ENCODE measurements at places on chromosomes 3 and 15. TPM values are rescaled to one million over a fixed set of nuclear protein-coding genes. Genes with fewer than 3 reads are reported as not detected.

NUSAP1 gene
- 149 TPM for total RNA-seq

CYP19A1 gene
- total RNA-seq, result 124 TPM

RMDN3 gene
- 27.5 TPM for total RNA-seq

SLC49A4 gene
- total RNA-seq, result 7.7 TPM

SPINT1 gene
- 1.2 TPM for total RNA-seq

CHRD gene
- total RNA-seq, result 66.4 TPM

TF gene
- 5,845 TPM for total RNA-seq

GRCh38 chr3:56144805-56145204, 323.5 kb downstream of the ERC2 start:
- no peaks in the 10 kb centered on the region for H3K4me1 ChIP-seq
- DNase-seq, result no peak
- no peak overlapping the region for H3K4me3 ChIP-seq
- H3K27me3 ChIP-seq, result peaks cover 2% of the 10 kb centered on the region

GRCh38 chr3:136326316-136326715, 76.2 kb downstream of the PCCB start:
- H3K27me3 ChIP-seq, result no peaks in the 10 kb centered on the region
- no peak overlapping the region for H3K4me3 ChIP-seq
- no peak for DNase-seq
- no peak overlapping the region for H3K27ac ChIP-seq
- peaks cover 8% of the 10 kb centered on the region for H3K36me3 ChIP-seq
- no peaks in the 10 kb centered on the region for H3K4me1 ChIP-seq

GRCh38 chr3:66154444-66154861, 66.3 kb upstream of the SLC25A26 start:
- no peaks in the 10 kb centered on the region for H3K4me1 ChIP-seq
- H3K27me3 ChIP-seq, result no peaks in the 10 kb centered on the region
- H3K4me3 ChIP-seq, result no peak overlapping the region
- H3K36me3 ChIP-seq, result no peaks in the 10 kb centered on the region

GRCh38 chr3:101170062-101170771, 150.2 kb downstream of the IMPG2 start:
- H3K36me3 ChIP-seq, result no peaks in the 10 kb centered on the region
- H3K4me1 ChIP-seq, result no peaks in the 10 kb centered on the region
- H3K4me3 ChIP-seq, result no peak overlapping the region
- no peaks in the 10 kb centered on the region for H3K27me3 ChIP-seq

DNA sequence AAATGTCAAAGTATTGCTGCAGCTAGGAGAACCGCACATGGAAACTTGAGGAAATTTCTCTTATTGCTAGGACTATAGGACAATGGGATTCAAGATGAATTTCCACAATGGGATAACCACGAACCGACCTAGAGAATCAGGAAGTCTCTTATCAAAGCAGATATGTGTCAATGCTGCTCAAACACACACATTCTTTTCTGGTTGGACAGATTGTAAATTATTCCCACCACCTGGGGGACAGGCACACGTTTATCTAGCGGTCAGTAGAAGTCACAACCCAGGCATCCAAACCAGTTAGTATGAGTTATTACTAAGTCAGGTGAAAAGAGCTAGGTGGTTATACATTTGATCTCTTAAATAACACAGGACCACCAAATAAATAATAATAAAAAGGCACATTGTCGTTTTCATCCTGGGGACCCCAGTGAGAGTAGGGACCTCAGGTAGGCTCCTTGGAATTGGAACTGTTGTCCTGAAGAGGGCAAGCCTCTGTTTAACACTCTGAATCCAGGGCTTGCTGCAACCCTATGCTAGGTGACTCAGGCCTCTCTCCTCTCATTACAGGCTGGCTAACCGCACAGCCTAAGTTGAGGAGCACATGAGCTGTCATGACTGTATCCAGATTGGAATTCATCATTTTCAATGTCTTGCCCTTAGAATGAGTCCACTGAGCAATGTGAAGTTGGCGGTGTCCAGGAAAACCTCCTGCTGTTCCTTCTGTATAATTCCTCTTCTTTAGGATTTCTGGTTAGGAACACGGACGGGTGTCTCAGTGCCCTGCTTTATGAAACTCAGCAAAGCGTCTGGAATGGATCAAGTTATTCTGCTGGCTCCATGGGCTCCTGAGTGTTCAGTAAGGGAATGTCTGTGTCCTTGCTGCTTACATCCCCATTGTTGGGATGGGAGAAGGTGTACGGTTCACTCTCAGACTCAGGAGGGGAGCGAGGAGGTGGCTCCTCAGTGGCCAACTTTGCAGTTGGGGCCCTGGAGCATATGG, 59.0 kb downstream of the CLEC3B start:
- H3K27me3 ChIP-seq, result no peaks in the 10 kb centered on the region
- H3K36me3 ChIP-seq, result no peaks in the 10 kb centered on the region
- no peak for DNase-seq
- H3K27ac ChIP-seq, result no peak overlapping the region
- no peak overlapping the region for H3K4me3 ChIP-seq
- H3K4me1 ChIP-seq, result no peaks in the 10 kb centered on the region

DNA sequence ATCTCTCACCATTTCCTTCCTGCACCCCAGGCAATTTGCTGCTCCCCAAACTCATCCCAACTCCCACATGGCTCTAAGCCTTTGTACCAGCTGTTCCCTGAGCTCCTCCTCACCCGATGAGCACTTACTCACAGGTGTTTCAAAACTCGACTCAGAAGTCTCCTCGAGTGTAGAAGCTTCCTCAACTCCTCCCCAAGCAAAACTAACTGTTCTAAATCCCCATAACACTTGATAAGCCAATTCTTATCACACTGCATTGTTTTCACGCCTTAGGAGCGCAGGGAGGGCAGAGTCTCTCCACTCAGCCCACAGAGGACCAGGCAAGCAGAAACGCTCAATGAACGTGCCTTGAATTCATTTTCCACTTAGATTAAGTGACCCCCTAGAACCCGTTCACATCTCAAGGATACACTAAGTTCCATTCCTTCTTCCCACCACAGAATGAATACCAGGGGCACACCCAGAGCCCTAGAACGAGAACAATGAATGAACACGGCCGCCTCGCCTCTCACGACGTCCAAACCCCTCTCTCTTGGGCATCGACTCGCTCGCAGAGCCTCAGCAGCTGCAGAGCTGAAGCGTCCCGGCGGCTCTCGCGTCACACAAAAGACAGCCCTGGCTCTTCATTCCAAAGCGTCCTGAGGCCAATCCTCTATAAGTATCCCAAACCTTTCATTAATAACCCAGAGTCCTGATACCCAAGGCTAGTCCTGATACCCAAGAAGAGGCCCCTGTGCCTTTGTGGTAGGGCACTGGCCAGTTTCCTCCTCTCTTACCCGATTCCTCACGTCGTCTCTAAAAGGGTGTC, 1.1 kb downstream of the RAF1 start:
- H3K27ac ChIP-seq, result peak overlapping the region; percentile 99
- H3K27me3 ChIP-seq, result no peaks in the 10 kb centered on the region
- H3K36me3 ChIP-seq, result no peaks in the 10 kb centered on the region
- DNase-seq, result peak; percentile 57

GRCh38 chr3:59783468-59783988, 733.7 kb upstream of the CFAP20DC start:
- H3K4me1 ChIP-seq, result no peaks in the 10 kb centered on the region
- DNase-seq, result no peak
- H3K4me3 ChIP-seq, result no peak overlapping the region
- no peaks in the 10 kb centered on the region for H3K27me3 ChIP-seq
- no peaks in the 10 kb centered on the region for H3K36me3 ChIP-seq

DNA sequence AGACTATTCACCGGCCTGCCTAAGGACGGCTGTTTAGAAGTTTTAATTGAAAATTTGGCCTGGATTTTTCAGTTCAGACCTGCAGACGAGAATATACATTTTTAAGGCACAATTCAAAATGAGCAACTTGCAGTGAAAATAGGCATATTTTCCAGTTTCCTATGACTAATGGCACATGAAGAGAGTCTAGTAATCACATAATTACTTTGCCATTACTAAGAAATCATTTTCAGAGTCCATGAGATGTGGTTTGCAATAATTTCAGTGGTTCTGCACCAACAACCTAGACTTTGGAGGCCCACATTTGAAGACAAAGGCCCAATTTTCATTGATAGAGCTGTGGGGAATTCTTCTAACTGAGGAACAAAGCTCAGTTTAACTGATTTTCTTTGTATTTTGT, 205.3 kb downstream of the SOX2 start:
- H3K4me1 ChIP-seq, result no peaks in the 10 kb centered on the region
- no peaks in the 10 kb centered on the region for H3K36me3 ChIP-seq
- H3K27me3 ChIP-seq, result no peaks in the 10 kb centered on the region

DNA sequence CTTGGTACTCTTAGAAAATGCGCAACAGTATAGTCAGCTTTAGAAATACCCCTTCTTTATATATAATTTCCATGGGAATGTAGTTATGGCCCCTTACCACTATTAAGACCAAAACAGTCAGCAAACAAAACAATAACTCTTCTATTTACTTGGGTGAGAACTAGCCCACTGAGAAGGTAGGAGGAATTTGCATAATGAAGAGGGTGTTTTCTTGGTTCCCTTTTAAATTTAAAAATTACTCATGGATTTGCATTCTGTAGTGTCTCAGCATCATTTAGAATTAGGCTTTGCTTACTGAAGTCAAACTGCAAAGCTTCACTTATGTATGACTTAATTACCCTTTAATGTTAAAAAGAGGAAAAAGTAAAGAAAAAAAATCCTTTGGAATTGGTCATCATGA, 350.8 kb downstream of the PTPRG start:
- H3K27me3 ChIP-seq, result no peaks in the 10 kb centered on the region
- no peaks in the 10 kb centered on the region for H3K36me3 ChIP-seq
- H3K4me1 ChIP-seq, result peaks cover 11% of the 10 kb centered on the region
- no peak for DNase-seq
- no peak overlapping the region for H3K27ac ChIP-seq

- DNase-seq, result no peak
- no peaks in the 10 kb centered on the region for H3K36me3 ChIP-seq
- H3K4me3 ChIP-seq, result no peak overlapping the region
- H3K27ac ChIP-seq, result no peak overlapping the region
Measured at GRCh38 chr3:159174715-159175692, 373.1 kb downstream of the MFSD1 start.

GRCh38 chr15:25374143-25374542, 64.7 kb downstream of the UBE3A start:
- H3K4me1 ChIP-seq, result no peaks in the 10 kb centered on the region
- DNase-seq, result no peak
- H3K27ac ChIP-seq, result no peak overlapping the region
- H3K4me3 ChIP-seq, result no peak overlapping the region
- H3K27me3 ChIP-seq, result no peaks in the 10 kb centered on the region

GRCh38 chr3:176946202-176946601, 251.1 kb downstream of the TBL1XR1 start:
- H3K27ac ChIP-seq, result no peak overlapping the region
- no peak overlapping the region for H3K4me3 ChIP-seq
- H3K4me1 ChIP-seq, result no peaks in the 10 kb centered on the region
- DNase-seq, result no peak

DNA sequence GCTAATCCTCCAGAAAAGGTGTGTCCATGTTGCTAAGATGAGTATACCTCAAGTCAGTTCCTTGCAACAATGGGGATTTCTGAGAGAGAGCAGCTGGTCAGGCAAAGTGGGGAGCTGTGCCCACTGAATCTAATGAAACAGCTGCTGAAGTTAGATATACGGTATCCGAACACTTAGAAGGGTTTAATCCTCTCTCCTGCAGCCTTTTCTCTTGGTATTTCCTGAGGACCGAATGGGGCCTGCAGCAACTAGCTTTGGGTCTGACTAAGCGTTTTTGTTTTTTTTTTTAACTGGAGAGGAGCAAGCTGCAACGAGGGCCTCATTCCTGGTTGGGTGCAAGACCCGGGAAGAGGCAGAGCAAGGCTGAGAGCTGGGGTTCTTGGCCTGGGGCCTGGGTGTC, 37.6 kb upstream of the BNC1 start:
- no peak overlapping the region for H3K4me3 ChIP-seq
- no peaks in the 10 kb centered on the region for H3K36me3 ChIP-seq
- no peak overlapping the region for H3K27ac ChIP-seq
- H3K4me1 ChIP-seq, result no peaks in the 10 kb centered on the region

GRCh38 chr3:63960048-63960711, 48.0 kb upstream of the SCAANT1 start:
- H3K4me1 ChIP-seq, result peaks cover 6% of the 10 kb centered on the region
- no peaks in the 10 kb centered on the region for H3K36me3 ChIP-seq
- DNase-seq, result no peak
- H3K27me3 ChIP-seq, result no peaks in the 10 kb centered on the region

DNA sequence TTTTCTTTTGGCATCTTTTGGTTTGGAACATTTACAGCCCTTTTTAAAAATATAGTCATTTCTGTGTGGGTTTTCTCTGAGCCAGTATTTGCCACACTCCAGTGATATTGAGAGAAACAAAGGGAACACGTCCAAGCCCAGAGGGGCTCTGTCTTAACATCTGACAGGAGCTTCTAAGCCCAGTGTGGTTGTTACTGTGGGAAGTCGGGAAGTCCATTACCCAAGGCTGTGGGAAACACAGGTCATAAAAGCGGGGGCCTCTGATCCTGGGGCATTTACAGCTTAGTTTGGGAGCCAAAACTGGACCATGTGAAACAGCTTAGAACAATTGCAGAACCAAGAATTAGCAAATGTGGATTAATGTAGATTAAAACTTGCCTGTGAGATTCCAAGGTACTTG, 123.0 kb downstream of the PTPRG start:
- H3K27ac ChIP-seq, result no peak overlapping the region
- H3K4me1 ChIP-seq, result peaks cover 1% of the 10 kb centered on the region
- no peak overlapping the region for H3K4me3 ChIP-seq
- no peak for DNase-seq

DNA sequence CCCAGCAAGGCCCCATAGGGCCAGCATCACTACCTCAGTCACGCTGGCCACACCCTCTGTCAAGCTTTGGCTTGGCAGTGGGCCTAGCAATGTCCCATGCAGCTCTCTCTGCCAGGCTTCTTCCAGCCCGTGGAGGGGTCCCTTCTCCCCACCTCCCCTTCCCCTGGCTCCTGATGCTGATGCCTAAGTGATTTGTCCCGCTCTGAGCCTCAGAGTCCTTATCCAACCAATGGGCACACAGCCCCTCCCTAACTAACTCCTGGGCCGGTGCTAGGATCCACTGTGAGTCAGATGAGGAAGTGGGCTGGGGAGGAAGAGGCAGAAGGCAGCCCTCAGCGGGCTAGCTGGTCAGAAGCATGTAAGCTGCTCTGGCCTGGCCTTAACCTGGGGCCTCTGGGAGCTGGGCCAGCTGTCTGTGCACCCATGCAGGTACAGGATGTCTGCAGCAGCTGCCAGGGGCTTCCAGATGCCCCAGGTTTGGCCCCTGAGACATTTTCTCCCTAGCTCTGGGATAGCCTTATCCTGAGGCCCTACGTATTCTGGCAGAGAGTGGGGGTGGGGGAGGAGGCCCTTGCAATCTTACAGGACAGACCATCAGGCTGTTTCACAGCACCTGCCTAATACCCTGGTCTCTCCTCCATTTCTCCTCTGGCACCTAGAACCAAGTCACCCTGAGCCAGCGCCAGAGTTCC, 740 bp upstream of the ZBTB47 start:
- H3K4me3 ChIP-seq, result no peak overlapping the region
- peaks cover 5% of the 10 kb centered on the region for H3K4me1 ChIP-seq
- no peaks in the 10 kb centered on the region for H3K27me3 ChIP-seq

- H3K27ac ChIP-seq, result peak overlapping the region; percentile 30
- DNase-seq, result no peak
- H3K4me1 ChIP-seq, result peaks cover 44% of the 10 kb centered on the region
- no peak overlapping the region for H3K4me3 ChIP-seq
- no peaks in the 10 kb centered on the region for H3K36me3 ChIP-seq
Measured at GRCh38 chr3:157130467-157131251, 29.3 kb downstream of the CCNL1 start.
